ENCODE measurements at places on chromosomes 2 and 18.

GRCh38 chr2:133886735-133887675 lies 318.7 kb upstream of the NCKAP5 start:
- peak; percentile 83 for DNase-seq

GRCh38 chr2:201953396-201953795 lies 80.3 kb upstream of the FZD7 start:
- no peak for DNase-seq

DNA sequence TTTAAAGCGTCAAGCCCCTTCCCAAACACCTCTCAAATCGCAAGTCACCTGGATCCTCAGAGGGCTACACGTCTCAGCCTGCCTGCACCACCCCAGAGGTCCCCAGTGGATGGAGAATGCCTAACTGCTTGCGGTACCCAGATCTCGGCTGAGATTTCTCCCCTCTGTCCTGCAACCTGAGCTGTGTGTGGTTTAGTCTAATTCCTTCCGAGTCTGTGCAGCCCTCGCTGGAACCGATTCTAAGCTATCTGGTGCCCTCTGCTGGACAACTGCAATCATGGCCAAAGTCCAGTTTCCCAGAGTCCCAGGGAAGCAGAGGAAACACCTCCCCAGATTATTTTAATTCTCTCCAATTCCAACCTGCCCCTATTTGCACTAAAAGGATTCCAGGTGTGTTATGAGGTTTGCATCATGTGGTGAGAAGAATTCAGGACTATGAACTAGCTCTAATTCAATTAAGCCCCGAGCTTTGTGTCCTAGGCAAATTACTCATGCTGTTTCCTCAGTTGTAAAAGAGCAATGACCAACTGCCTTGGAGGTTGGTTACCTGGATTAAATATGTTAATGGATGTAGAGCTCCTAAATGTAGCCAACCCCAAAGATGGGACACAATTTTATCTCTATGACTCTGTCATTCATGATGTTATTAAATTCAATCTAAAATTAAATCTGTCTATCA lies 276.1 kb upstream of the NCKAP5 start:
- peak; percentile 71 for DNase-seq

- DNase-seq: no peak
These were observed 60.4 kb downstream of the ZBTB7C start for GRCh38 chr18:48348739-48349138.

DNA sequence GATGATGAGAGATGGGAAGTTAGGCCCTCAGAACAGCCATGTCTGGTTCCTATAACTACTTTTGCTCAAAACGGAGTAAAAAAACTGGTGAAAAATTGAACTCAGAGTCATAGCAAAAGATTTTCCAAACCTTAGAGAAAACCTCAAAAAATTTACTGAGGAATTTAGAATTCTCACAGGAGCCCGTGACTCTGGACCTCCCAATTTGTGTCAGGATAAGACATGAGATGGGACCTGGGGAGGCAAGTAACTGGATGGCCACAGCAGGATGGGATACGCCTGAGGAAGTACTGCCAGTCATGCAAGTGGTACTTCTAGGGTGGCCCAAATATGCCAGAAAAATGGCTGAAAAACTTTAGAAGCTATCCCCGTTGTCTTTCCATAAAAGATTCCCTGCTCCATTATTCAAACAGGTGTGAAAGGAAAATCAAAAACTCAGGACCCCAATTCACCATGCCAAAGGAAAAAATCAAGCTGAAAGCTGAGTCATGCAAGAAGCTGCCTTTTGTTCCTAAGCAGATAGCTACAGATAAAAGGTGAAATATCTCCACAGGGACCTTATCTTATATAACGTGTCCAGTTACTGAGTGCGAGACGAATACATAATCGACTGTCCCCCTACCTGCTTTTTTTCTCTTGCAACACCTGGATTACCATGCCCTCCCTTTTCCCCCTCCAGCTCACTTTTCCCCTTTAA lies 34.1 kb upstream of the LIPG start:
- DNase-seq: no peak

- no peak for DNase-seq
These were observed 25.7 kb upstream of the RNF103 start for GRCh38 chr2:86649119-86649947.

DNA sequence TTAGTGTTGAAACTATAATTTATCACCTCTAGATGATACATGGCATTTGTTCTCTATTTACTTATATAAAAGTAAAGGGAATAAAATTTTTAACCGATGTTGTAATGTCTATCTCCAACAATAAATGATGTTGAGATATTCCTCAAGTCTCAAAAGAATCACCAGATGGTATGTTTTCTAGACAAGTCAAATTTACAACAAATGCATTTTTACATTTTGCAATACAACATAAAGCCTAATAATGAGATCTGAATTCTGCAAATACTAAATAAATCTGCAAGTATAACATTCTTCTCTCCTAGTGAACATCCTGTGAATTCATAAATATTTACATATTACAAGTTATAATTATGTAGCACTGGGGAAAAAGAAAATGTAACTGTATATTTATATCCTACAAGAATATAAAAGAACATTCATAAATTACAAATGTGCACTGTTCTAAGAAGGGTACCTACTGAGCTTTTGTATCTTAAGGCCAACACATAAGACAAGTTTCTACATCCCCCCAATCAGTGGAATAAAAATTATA lies 1504.4 kb upstream of the ZEB2 start:
- DNase-seq: no peak

- no peak for DNase-seq
These were observed 21.1 kb downstream of the GPR35 start for GRCh38 chr2:240646176-240646899.

DNA sequence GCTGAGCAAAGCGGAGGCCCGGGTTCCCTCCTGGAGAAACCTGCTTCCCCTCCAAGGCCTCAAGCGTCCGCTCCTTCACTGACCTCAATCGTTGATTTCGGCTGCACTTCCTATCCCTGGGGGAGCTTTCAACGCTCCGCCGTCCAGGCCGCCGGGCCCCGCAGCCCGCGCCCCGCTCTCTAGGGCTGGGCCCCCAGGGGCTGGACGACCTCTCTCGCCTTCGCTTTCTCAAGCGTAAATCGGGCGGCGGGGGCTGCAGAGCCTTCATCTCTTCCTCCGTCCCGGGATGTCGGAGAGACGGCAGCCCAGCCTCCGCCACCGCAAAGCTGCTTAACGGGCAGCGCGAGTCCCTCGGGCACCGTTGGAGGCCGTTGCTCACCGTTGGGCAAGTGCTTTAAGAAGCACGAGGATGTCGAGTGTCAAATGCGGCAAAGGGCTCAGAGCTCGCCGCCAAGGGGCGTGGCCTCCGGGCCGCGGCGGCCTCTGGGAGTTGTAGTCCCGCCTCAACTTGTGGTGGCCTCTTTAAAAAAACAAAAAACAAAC lies 8.5 kb downstream of the HES6 start:
- peak; percentile 84 for DNase-seq

GRCh38 chr2:60509066-60509465 lies 44.4 kb downstream of the BCL11A start:
- no peak for DNase-seq

DNA sequence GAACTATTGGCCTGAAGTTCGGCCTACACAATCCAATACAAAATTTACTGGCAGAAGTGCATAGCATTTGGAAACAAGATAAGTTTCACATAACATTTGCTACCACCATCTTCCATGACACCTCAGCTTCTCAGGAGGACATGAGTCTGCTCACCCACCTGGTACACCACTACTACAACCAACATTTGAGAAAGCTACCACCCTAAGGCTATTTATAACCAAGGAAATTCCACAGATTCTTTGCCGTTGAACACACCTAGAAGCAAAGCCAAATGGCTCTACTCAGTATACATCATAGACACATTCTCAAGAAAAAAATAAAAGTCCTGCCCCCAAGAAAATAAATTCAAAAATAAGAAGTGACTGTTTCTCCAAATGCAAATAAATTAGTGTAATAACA lies 145.3 kb downstream of the SPAG16 start:
- DNase-seq: peak; percentile 45

DNA sequence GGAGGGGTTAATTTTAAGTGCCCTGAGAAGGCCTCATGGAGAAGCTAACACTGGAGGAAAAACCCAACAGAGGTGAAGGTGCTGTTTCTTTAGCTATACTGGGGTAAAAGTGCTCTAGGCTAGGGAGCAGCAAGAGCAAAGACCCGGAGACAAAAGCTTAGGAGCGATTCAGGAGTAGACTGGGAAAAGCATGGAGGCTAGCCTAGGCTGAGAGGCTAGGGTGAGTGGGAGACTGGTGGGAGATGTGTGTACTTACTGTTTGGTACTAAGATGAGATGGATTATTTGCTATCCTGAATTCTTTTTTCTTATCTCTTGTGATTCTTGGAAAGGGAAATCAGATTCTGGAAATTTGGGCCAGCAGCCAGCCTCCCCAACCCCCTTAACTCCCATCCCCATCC lies 2.0 kb downstream of the GIGYF2 start:
- DNase-seq: peak; percentile 57

- DNase-seq: no peak
These were observed 97.0 kb downstream of the TTC32 start for GRCh38 chr2:19804639-19805260.

DNA sequence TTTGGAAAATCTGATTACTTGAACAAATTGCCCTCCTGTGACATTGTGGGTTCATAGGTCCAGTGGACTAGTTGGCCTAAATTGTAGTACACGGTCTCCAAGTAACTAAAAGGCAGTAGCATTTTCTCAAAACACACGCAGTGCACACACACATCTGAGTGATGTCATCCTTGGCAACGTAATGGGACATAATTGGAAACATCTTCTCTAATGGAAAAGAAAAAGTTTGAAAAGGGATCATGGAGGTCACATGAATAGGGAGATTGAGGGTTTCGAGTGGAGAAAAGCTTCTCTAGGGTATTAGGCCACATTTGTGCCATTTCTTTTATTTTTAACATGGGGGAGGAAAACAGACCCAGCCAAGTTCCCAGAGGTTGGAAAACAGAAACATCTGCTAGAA lies 93.3 kb downstream of the MAP4K4 start:
- DNase-seq: no peak

- no peak for DNase-seq
These were observed 88.9 kb upstream of the BCL2L11 start for GRCh38 chr2:111031546-111032478.

DNA sequence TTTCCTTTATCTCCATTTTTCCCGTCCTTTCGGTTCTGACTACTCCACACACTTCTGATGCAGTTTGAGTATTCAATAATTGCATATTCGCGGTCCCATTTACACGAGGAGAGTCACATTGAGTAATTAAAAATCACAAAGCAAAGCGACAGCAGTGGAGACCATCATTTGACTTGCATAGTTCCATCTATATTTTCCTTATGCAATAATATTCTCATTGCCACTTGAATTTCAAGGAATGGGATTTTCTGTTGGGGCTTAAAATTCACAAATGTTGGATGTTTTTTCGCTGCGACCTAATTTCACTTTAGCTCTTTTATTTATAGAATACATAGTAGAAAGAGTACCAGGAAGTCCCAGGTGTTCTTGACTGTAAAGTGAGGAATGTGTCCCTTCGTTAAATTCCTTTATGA lies 186.8 kb downstream of the ZEB2 start:
- no peak for DNase-seq

GRCh38 chr2:86249579-86250391 lies 50.5 kb downstream of the MRPL35 start:
- DNase-seq: no peak

- no peak for DNase-seq
These were observed 21.0 kb upstream of the CABLES1 start for GRCh38 chr18:23114171-23114881.

GRCh38 chr18:48945953-48946217 lies 4.9 kb downstream of the SMAD7 start:
- no peak for DNase-seq

- no peak for DNase-seq
These were observed 91.9 kb upstream of the KLHL29 start for GRCh38 chr2:23293063-23293462.

All from ELF-1 (cell line).